ENCODE measurements at places on chromosomes 2 and 18. TPM values are rescaled to one million over a fixed set of nuclear protein-coding genes. Genes with fewer than 3 reads are reported as not detected.

Gene LOXHD1
- total RNA-seq = not detected

GRCh38 chr2:98458207-98458606 lies 13.5 kb downstream of the INPP4A start:
- no peak for DNase-seq

GRCh38 chr2:132780651-132781050 lies 110.6 kb upstream of the LYPD1 start:
- no peak for DNase-seq

Gene SCN2A
- 0.64 TPM for total RNA-seq

Gene C2orf80
- total RNA-seq = not detected

DNA sequence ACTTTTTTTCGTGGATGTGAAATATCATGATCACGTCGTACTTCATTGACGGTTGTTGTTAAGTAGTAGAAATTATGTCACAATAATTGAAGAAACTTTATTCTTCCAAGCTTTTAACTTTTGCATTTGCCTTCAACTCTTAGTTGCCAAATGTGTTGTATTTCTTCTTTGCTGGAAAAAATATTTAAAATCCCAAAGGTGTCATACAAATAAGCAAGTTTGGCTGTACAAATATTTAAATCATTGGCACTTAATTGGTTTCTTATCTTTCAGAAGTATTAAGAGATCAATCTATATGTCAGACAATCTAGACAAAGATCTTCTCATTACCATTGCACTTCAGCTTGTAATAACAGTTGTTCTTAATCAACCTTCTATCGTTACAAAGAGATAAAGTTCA lies 204.0 kb upstream of the HDAC4 start:
- no peak for DNase-seq

Gene SCN9A
- total RNA-seq = 3.9 TPM

DNA sequence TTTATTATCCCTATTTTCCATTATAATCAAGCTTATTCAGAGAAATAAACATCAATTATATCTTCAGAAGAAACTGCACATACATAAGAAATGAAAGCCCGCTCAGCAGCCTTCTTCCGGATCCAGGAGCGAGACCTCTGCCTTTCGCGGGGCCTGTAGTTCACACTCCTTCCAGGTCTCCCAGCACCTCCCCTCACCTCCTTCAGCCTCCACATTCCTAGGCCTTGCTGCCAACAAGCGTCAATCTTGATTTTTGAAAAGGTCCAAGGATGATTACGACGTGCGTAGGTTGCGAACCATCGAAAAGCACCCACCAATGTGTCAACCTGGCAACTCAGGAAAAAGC lies 355 bp upstream of the KIDINS220 start:
- DNase-seq = no peak

Gene FSIP2
- total RNA-seq = under 0.01 TPM

GRCh38 chr2:227813229-227813561 lies 447 bp upstream of the CCL20 start:
- no peak for DNase-seq

Gene RUFY4
- not detected for total RNA-seq
